ENCODE measurements at places on chromosomes 2 and 18.

DNA sequence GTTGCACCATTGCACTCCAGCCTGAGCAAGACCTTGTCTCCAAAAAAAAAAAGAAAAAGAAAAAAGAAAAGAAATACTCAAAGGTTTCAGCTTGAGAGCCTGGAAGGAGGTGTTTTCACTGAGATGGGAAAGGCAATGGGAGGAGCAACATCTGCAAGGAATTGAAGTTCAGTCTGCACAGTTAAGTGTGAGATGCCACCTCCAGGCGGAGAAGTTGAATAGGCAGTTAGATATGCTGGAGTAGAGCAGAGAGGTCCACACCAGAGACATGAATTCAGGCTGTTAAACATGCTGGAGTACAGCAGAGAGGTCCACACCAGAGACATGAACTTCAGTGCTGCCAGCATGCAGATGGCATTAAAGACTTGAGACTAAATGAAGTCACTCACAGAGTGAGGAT, 41.4 kb upstream of the DTNB start:
- no peak for DNase-seq

- peak; percentile 8 for DNase-seq
These were observed 1.2 kb upstream of the HES6 start for GRCh38 chr2:238240757-238241711.

GRCh38 chr18:39421276-39421675, 1855.7 kb upstream of the CELF4 start:
- DNase-seq: no peak

DNA sequence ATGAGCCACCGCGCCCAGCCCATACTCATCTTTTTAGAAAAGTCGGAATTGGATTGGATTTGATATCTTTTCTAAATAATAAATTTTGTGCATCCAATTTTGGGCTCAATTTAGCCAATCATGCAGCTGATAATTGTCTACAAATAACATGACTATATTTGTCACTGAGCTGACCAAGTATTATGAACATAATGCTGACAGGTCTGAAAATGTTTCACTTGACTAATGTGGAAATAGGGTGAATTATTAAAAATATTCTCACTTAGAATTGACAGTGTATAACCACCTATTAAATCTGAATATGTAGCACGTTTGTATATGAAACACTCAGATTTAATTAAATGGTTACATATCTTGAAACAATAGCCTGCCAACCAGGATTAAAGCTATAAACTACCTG, 657.2 kb upstream of the FSHR start:
- DNase-seq: no peak

- DNase-seq: peak; percentile 9
These were observed 2.5 kb upstream of the MREG start for GRCh38 chr2:216015722-216016464.

DNA sequence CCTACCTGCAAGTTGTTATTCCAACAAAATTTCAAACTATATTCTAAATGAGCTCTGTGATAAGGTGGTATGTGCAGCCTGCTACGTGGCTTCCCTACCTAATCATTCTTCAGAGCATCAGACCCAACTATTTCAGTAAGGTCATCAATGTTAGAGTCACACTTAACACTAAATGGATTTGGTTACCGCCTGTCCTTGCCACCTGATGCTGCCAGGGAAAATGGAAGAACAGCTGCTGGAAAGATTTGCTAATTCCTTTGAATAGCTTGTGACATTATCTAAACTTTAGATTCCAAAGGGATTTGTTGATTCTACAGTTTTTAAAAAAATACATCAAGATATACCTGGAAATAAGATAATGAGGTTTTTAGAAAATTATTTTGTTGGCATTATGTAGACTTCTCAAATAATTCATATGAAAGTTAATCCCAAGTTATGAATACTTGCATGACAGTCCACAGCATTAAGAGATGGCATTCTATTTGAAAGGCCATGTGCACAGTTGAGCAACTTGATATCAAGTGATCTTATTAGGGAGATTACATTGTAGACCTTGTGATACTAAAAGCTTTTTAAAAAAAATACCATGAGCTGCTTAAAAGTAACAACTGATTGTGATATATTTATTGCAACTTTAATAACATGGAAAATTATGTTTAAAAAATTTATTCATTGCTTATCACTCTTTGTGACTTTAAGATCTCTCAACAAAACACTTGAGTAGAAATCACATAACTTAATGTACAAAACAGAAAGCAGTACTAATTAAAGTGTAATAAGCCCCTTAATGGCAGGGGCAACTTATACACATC, 98.3 kb upstream of the UGP2 start:
- no peak for DNase-seq

GRCh38 chr18:57436191-57436964, 1.2 kb downstream of the ONECUT2 start:
- DNase-seq: no peak

GRCh38 chr2:167310442-167310841, 422.2 kb downstream of the XIRP2 start:
- DNase-seq: no peak

DNA sequence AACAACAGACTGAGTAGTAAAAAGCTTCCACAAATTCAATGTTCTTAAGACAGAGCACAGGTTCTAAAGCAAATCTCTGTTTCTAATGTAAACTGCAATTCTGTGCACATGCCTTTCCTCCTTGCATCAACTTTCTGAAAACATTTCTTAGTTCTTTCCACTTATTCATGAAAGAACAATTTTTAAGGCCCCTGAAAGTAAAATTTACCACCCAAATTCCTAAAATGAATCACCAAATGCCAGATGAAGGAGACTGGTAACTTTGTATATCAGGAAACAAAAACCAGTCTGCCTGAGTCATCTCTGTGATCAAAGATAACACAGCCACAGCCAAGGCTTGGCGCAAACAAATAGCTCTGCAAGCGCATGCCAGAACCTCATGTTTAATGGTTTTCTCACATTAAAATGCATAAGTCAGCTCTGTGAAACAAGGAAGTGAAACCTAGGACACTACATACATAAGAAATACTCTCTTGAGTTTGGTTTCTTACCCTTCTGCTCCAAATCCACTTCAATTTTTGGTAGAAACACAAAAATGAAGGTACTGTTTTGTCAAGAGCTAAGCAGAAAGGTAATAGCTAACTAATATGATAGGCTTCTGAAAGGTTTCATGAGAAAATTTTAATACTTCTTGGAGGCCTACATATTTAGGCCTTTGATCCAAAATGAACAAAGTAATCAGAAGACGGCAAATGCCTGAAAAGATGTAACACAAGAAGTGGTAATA, 169.4 kb downstream of the THADA start:
- DNase-seq: peak; percentile 66

DNA sequence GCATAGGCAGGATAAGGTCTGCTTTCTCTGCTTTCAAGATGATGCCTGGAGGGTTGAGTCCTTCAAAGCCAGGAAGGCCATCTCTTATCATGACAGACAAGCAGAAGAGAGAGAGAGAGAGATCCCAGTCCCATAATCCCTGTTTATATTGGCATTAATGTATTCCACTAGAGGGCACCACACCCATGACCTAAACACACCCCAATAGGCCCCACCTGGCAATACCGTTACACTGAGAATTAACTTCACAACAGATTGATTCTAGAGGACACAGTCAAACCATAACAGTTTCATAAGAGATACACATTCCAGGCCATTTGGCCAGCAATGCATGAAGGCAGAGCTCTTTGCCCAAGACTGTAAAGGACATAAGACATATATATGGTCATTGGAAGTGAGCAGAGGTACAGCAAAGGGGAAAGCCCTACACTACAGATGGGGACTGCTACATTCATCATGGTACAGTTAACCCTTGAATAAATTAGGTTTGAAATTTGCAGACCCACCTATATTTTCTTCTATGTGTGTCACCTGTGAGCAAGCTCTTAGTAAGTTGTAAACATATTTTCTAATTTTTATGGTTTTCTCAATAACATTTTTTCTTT, 1516.1 kb downstream of the RPIA start:
- no peak for DNase-seq

DNA sequence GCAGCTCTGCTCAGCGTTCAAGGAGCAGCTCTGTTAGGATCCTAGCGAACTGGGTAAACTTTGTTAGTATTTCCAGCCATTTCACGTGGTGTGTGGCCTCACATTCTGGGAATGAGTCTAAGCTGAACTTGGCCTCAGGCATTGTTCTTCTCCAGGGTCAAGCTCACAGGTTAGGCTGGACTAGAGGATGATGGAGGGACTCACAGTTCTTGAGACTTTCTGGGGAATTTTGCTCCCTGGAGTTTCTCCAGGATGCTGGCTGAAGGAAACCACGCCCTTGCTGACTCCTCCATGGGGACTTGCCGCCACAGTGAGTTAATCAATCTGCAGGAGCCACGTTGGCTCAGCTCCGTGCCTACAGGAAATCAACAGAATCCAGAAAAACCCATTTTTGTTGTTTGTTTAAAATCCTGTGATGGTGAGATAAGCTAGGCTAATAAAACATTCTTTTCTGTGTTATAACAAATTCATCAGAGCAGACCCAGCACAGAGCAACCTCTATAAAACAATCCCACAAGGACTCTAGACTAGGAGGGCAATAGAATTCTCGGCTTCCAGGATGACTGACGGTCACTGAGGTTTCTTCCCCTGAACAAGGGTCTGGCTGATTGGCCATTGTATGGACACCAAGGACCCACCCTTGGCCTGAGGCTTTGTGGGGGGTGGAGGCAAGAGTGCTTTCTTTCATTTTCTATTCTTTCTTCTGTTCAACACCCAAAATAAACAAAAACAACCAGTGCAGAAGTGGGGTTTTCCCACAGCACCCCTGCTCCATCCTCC, 12.6 kb downstream of the CNDP1 start:
- no peak for DNase-seq

- DNase-seq: no peak
These were observed 79.1 kb downstream of the AP1S3 start for GRCh38 chr2:223758131-223758840.

- DNase-seq: peak; percentile 33
These were observed at the start of gene GYPC for GRCh38 chr2:126655500-126656430. Gene GYPC, plus strand, starts transcription at chr2:126656158. Its CDS starts 106 bp downstream, at chr2:126656264.

GRCh38 chr2:214215107-214215506, 195.7 kb upstream of the VWC2L start:
- no peak for DNase-seq

- DNase-seq: no peak
These were observed 125.0 kb upstream of the CD226 start for GRCh38 chr18:70072678-70073077.

- no peak for DNase-seq
These were observed 8.7 kb downstream of the MAL start for GRCh38 chr2:95034221-95034620.

DNA sequence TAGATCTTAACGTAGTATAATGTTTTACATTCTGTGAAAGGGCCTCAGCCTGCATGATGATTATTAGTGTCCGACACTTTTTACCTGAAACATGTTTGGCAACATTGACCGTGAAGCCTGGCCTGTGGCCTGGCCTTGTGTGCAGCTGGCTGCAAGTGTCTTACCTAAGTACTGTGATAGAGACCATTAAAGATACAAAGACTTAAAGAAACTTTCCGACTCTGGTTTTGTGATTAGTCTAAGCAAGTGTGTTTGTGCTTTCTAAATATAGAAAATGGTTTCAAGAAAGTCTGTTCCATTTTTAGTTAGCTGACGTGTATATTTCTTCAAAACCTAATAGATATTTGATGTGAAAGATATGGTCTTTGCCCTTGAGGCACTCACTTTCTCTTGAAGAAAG, 601.8 kb downstream of the LRP1B start:
- DNase-seq: no peak

DNA sequence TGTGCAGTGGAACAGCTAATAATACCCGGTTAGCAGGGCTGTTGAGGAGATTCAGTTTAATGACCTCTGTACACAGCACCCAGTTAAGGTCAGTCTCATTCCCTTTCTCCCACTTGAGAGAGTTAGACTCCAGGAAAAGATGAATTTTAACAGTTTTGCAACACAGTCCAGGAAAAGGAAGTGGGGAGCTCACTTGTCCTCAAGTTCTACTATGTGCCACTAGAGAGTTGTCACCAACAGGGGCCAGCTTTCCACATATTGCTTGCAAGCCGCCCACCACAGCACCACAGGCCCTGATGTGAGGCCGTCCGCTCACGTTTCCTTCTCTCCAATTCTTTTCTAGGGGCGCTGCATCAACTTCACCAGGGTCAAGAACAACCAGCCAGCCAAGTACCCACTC, 142.1 kb downstream of the GFPT1 start:
- DNase-seq: no peak

GRCh38 chr2:124283096-124283495, 258.0 kb downstream of the CNTNAP5 start:
- DNase-seq: no peak

DNA sequence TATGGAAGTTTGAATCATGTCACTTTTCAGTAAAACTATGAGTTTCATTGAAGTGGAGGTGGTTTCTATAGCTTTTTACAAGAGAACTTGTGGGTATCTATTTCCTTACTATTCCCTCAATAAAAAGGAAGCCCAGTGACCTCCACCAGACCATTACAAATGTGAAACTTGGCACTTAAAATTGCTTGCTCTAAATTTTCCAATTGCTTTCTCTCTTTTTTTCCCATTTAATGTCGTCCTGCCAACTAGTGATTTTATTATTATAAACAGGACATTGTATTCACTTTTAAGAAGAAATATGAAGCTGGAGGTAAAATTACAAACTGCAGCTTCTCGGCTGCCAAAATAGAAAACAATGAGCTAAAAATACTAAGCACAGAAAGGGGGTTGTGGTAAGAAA, 208.2 kb upstream of the ALPP start:
- no peak for DNase-seq

GRCh38 chr2:232327105-232328031, 51.2 kb upstream of the ALPP start:
- DNase-seq: peak; percentile 67

GRCh38 chr2:169507698-169508097, 1.8 kb upstream of the KLHL41 start:
- no peak for DNase-seq

- DNase-seq: no peak
These were observed 58.9 kb upstream of the KCNG2 start for GRCh38 chr18:79738581-79739439.

DNA sequence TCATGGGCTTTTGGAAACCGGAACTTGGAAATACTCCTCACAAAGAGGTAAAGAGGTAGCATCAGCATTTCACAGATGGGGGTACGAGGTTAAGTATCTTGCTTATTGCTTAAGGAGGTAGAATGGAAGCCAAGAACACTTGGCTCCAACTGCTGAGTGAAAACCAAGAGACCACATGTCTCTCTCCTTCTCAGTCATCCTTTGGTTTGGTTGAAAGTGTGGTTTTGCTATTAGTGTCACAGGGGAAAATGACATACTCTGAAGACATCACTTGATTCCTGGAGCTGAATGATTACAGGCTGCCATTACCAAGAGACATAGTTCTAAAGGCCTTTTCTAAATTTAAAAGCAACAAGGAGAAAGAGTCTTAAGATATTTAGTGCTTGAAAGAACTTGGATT, 41.5 kb downstream of the ANTXR1 start:
- no peak for DNase-seq

GRCh38 chr2:20382965-20383810, 32.5 kb upstream of the PUM2 start:
- DNase-seq: no peak

- peak; percentile 17 for DNase-seq
These were observed 249.9 kb downstream of the PLCL1 start for GRCh38 chr2:198054299-198054698.

- DNase-seq: peak; percentile 36
These were observed 4.5 kb upstream of the OSR1 start for GRCh38 chr2:19362755-19363473.

GRCh38 chr2:96663177-96663576, 20.6 kb downstream of the FER1L5 start:
- no peak for DNase-seq

- DNase-seq: no peak
These were observed 52.4 kb downstream of the VSNL1 start for GRCh38 chr2:17592731-17593409.
